Skeletal muscle cell (primary cell): ENCODE measurements at places on chromosomes 6 and 20.

DNA sequence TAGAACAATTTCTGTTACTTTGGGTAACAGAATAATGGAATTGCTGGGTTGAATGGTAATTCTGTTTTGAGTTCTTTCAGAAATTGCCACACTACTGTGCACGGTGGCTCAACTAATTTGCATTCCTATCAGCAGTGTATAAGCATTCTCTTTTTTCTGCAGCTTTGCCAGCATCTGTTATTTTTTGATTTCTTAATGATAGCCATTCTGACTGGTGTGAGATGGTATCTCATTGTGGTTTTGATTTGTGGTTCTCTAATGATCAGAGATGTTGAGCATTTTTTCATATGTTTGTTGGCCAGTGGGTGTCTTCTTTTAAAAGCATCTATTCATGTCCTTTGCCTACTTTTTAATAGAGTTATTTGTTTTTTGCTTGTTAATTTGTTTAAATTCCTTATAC lies 846.8 kb downstream of the KIF16B start:
- DNase-seq: no peak

DNA sequence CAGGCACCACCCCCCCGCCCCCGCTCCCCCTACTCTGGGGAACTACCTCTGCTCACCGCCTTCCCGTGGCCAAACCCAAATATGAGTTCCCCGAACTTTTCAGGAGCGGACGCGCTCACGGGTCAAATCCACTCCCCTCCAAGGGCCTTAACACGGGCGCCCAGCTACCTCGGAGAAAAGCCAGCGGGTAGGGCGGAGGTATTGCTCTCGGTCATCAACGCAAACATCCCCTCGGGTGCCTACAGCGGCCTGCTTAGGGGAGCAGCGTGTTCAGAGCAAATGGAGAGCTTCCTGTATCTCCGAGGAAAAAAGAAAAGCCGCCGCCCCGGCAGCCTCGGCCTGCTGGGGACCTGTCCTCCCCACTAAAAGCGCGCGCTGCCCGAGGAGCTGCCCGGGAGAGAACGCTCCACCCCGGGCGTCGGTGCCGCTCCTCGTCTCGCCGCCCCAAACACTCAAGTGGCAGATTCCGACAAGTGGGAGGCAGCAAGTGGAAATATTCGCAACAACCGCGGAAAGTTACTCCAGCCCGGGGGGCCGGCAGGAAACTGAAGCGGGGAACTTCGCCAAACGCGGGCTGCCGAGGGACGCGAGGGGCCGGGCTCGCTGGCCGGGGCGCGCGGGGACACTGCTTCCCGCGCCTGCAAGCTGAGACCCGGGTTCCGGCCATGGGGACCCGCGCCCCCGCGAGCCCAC lies 699 bp downstream of the PTPRT start:
- no peak for DNase-seq

GRCh38 chr6:154347981-154348380 lies 8.6 kb downstream of the IPCEF1 start:
- no peak for DNase-seq

GRCh38 chr6:151514000-151514730 lies 20.3 kb downstream of the CCDC170 start:
- DNase-seq: no peak

DNA sequence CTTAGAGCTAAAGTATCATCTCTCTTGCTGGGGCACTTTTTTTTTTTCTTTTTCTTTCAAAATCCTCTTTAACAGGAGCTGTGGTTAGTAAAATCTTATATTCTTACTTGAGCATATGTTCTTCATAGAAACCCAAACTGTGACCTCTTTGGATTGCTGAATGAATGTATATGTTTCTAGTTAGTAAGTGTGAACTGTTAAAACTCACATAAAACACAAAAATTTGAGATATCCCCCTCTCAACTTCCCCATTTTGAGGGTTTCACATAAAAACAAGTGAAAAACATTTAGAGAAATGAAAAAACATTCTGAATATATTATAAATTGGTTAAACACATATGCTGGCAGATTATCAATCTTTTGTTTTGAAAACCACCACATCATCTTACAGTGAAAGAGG lies 78.1 kb downstream of the INSM1 start:
- DNase-seq: no peak

GRCh38 chr20:25574411-25574810 lies 10.9 kb downstream of the NINL start:
- no peak for DNase-seq

GRCh38 chr6:16635810-16636602 lies 125.3 kb downstream of the ATXN1 start:
- DNase-seq: peak; percentile 52

- DNase-seq: no peak
Measured at GRCh38 chr6:3228771-3229565, 1.5 kb upstream of the TUBB2B start.

DNA sequence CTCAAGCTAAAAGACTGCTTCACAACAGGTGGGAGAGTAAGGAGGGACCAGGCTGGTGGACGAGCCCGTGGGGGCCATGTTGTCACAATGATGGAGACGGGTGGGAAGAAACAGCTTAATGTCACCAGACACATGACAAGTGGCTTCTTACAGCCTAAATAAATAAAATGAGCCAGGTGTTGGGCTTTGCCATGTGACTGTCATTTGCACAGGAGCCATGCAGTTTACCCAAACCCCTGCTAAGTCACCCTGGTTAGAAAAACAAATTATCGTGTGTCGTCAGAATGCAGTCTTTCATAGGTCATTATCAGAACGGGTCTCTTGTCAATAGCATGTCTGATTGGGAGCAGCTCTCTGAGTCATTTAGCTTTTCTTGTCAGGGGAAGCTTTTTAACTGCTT lies 18.5 kb downstream of the BTBD3 start:
- DNase-seq: no peak

DNA sequence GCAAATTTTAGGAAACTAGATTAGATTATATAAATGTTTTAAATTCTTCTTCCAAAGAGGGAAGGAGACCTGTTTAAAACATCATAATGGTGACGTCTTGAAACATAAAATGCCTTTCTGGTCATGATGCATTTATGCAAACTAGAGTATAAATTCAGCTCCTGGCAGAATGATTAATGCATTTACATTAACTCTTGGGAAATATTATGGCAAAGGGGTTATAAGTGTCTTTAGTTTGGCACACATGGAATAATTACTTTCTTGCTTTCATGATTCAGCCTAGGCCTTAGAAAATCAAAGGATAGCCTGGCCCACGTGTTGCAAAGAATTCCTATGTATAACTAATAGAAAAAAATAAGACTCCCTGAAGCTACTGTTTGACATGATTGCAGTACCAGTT lies 639.2 kb downstream of the RFPL4B start:
- DNase-seq: no peak

- no peak for DNase-seq
Measured at GRCh38 chr6:16104624-16105433, 24.1 kb upstream of the MYLIP start.

- DNase-seq: no peak
Measured at GRCh38 chr6:28207510-28208110, 17.5 kb upstream of the ZSCAN9 start.

DNA sequence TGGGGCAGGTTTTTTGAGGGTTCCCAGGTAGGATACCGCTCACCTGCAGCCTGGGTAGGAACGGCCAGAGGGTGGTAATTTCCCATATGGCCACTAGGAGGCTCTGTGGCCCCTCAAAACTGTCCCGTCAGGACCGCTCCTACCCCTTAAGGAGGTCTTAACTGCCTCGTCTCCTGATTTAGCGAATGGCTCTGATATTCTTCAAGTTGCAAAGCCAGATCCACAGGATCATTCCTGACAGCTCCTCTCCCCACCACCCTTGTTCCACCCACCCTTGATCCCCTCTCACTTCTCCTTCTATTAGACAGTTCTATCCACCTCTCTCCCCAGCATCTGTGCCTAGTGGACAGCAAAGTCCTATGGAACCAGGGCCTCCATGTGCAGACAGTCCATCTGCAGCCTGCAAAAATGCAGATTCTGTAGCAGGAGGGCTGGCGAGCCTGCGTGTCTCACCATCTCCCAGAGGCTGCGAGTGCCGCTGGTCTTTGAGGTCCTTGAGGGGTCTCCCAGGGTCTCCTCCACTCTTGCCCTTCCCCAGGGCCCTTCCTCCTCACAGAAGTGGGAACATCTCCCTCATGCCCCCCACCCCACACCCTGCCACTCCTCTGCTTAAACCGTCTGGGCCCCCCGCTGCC lies 34.3 kb upstream of the ZBP1 start:
- DNase-seq: peak; percentile 18

- no peak for DNase-seq
Measured at GRCh38 chr6:15791448-15792181, 128.8 kb upstream of the DTNBP1 start.

- DNase-seq: no peak
Measured at GRCh38 chr20:1334370-1334731, 5.4 kb upstream of the SDCBP2 start.

DNA sequence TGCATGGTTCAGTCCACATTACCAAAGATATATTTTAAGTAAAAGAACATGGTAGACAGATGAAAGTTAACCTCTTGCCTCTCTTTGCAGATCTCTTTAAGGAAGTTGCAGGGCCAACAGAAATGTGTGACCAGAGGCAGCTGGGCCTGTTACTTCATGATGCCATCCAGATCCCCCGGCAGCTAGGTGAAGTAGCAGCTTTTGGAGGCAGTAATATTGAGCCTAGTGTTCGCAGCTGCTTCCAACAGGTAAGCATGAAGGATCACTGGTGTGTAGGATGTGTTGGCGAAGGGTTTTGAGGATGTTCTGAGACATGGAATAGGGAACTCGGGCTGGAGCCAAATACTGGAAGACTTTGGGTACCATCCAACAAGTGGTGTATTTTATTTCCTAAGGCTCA lies 508.6 kb downstream of the UTRN start:
- DNase-seq: no peak

DNA sequence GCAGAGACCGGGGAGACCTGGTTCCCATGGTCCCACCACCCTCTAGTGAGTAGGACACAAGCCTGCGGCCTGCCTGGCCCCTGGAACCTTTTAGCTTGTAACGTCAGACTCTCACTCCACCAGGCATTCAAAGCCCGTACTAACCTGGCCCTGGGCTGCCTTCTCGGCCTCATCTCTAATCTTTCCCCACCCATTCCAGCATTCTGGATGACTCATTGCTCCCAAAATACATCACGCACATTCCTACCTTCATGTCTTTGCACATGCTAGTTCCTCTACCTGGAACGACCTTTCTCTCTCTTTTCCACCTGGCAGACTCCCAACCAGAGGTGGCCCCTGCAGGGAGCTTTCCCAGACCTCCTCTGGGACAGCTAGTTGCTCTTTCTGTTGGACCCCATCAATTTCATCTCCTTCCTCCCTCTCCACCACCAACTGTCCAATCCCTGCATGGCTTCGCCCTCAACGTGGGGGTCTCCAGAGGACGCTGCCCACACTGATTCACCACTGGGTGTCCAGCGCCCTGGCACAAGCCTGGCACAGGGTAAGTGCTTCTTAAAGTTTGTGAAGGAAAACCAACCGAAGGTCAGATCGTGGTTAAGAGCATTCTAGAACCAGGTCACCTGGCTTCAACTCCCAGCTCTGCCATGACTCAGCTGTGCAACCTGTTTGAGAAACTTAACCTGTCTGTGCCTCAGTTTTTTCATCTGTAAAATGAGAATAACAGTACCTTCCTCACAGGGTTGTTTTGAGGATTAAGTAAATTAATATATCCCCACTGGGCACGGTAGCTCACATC lies 35.2 kb downstream of the JPH2 start:
- no peak for DNase-seq

DNA sequence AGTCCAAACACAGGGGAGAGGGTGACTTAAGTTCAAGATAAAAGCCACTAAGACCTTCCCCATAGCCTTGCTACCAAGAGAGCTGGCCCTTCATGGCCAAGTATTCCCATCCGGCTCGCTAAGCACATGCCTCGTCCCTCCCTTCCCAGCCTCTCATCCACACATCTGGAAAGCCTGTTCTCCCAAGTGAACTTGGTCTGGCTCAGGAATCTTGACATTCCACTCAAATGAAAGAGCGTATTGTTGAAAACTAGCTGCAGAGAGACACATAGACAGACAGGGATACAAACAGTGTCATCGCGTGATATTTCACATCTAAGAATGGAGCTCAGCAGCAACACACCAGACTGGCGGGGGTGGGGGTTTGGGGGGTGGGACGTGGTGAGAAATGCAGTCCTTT lies 182.8 kb upstream of the FOXQ1 start:
- peak; percentile 30 for DNase-seq

GRCh38 chr20:63751471-63752271 lies 12.1 kb downstream of the SLC2A4RG start:
- no peak for DNase-seq

DNA sequence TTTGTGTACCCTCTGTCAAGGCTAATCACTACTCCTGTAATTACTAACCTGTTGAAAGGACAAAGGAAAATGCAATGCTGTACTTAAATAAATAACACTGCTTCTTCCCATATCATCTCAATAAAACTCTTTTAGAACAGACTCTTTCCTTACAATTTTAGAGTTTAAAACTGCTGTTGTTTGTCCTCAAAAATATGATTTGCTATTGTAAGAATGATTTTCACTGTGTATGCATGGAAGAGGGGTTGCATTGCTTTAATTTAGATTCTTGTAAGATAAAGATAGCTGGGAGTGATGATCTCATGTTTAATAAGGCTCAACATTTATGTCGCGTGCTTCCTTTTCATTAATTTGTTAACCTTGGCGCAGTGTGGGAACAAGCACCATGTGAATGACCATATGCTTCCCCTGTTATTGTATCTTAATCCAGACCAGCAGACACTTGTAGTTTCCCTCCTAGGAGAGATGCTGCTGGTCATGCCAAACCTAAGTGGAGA lies 89.8 kb upstream of the ATXN1 start:
- DNase-seq: no peak

GRCh38 chr20:64250027-64250426 lies 5.5 kb upstream of the PCMTD2 start:
- DNase-seq: no peak

DNA sequence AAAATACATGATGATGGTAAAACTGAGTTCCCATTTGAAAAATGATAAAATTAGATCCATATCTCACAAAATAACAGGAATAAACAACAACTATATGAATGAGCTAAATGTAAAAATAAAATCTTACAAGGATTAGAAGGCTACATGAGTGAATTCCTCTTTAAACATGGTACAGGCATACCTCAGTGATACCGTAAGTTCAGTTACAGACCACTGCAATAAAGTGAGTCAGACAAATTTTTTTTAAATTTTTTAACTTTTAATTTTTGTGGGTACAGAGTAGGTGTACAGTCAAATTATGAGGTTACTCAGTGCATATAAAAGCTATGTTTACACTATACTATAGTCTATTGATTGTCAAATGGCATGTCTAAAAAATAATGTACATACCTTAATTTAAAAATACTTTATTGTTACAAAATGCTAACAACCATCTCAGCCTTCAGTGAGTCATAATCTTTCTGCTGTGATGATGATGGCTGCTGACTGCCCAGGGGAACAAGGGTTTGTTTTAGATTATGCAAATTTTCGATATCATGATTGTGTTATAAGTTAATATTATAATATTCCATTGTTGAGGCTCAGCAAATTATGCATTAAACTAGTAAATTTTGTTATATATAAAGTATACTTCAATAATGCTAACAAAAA lies 222.8 kb upstream of the RUNX2 start:
- DNase-seq: no peak

DNA sequence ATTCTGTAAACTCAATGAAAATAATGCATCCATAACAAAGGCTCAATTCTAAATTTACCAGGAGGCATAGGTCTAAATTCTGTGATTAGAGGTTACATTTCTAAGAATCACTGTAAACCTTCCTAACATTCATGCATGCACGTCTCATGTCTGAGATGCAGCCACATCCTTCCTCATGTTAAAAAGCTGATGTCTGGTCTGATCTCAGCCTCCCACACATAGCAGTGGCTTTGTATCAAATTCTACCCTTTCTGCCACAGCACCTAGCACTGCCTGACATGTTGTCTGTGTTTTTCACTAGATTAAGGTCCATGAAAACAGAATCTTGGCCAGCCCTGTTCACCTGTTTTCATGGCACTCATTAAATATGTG lies 171.1 kb downstream of the WDR27 start:
- no peak for DNase-seq
